ENCODE measurements at places on chromosomes 11 and 22. TPM values are rescaled to one million over a fixed set of nuclear protein-coding genes. Genes with fewer than 3 reads are reported as not detected.

C11orf42 gene
- polyA plus RNA-seq: not detected

OR2AG2 gene
- 0.11 TPM for polyA plus RNA-seq

MS4A3 gene
- polyA plus RNA-seq: not detected

KIF18A gene
- 5.4 TPM for polyA plus RNA-seq

MYRF gene
- polyA plus RNA-seq: 2.7 TPM

LMO1 gene
- polyA plus RNA-seq: not detected

PRAME gene
- not detected for polyA plus RNA-seq

TBX1 gene
- polyA plus RNA-seq: not detected

OR52I2 gene
- not detected for polyA plus RNA-seq

DGCR6 gene
- polyA plus RNA-seq: 0.06 TPM

ACAT1 gene
- 120 TPM for polyA plus RNA-seq

SUSD2 gene
- 1.1 TPM for polyA plus RNA-seq

DEFB131B gene
- not detected for polyA plus RNA-seq

RASGRP2 gene
- 0.43 TPM for polyA plus RNA-seq

TSGA10IP gene
- not detected for polyA plus RNA-seq

CBLIF gene
- not detected for polyA plus RNA-seq

KRTAP5-1 gene
- polyA plus RNA-seq: not detected

TIMM10B gene
- 26.7 TPM for polyA plus RNA-seq

MS4A15 gene
- polyA plus RNA-seq: not detected

MYOD1 gene
- polyA plus RNA-seq: not detected

ANO1 gene
- polyA plus RNA-seq: 11.3 TPM

MS4A5 gene
- polyA plus RNA-seq: not detected

TMEM121B gene
- polyA plus RNA-seq: 0.06 TPM

SPON1 gene
- polyA plus RNA-seq: 0.53 TPM

RIC8A gene
- 153 TPM for polyA plus RNA-seq

VPS37C gene
- polyA plus RNA-seq: 9.1 TPM

B4GAT1 gene
- 17.7 TPM for polyA plus RNA-seq

PANX3 gene
- polyA plus RNA-seq: not detected

MMP1 gene
- 41.2 TPM for polyA plus RNA-seq

METTL15 gene
- 11.1 TPM for polyA plus RNA-seq

SLC7A4 gene
- polyA plus RNA-seq: 0.11 TPM

NECTIN1 gene
- polyA plus RNA-seq: 2.8 TPM

PRODH gene
- not detected for polyA plus RNA-seq

TRPT1 gene
- 21.6 TPM for polyA plus RNA-seq

CSNK2A3 gene
- polyA plus RNA-seq: 5.2 TPM

All from AG04450 (cell line).